ENCODE measurements at places on chromosomes 11 and 22. TPM values are rescaled to one million over a fixed set of nuclear protein-coding genes. Genes with fewer than 3 reads are reported as not detected.

- DNase-seq, result peak; percentile 77
These were observed 6.7 kb upstream of the AP1B1 start for GRCh38 chr22:29394931-29395581.

DNA sequence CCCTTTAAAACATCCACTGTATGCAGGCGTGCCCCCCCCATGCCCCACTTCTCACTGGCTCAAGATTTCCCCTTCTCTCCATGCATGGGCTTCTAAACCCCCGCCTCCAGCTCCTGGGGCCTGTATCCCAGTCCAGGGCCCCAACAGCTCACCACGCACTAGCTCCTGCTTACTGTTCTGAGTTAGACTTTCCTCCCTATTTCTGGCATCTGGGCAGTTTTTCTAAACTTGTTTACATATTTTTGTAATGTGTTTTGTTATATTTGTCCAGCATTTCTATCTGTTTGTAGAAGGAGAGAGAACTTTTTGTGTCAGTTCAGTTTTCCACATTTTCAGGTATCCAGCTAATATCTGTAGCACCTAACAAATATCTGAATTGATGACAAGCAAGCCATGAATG, 178.5 kb downstream of the SPON1 start:
- peak; percentile 36 for DNase-seq

Gene BSCL2
- 53.5 TPM for total RNA-seq

Gene CHRNA10
- 0.97 TPM for total RNA-seq

All from fibroblast of villous mesenchyme (primary cell).